Fibroblast of skin of left quadriceps (primary cell): ENCODE measurements at places on chromosomes 7 and 10.

DNA sequence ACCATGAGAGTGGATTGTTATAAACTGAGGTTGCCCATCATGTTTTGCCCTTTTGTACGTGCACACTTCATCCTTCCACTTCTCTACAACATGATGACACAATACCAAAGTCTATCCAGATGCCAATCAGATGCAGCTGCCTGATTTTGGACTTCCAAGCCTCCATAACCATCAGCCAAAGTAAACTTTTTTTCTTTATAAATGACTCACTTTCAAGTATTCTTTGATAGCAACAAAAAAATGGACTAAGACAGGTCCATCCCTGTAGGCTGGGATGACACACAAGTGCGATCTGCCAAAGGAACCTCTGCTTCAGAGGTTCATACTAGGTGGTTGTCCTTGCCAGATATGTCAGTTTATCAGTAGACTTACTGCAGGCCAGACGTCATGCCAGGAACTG, 320.2 kb upstream of the FZD1 start:
- no peak for DNase-seq

DNA sequence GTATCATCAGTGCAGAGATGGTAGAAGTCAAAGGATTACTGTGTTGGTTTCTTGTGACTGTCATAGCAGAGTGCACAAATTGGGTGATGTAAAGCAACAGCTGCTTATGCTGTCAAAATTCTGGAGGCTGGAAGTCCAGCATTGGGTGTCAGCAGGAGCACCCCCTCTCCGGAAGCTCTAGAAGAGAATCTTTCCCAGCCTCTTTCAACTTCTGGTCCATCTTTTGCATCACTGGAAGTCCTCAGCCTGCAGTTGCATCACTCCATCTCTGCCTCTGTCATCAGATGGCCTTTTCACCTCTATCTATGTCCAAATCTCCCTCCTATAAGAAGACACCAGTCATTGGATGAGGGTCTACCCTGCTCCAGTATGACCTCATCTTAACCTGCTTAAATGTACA, 35.8 kb upstream of the GALNTL5 start:
- no peak for DNase-seq

GRCh38 chr10:87664276-87664701, 4.6 kb downstream of the PAPSS2 start:
- no peak for DNase-seq

- no peak for DNase-seq
Observed at GRCh38 chr10:102645388-102645740, 1.1 kb downstream of the TRIM8 start.

- DNase-seq: no peak
Observed at GRCh38 chr10:26386781-26387180, 51.4 kb upstream of the APBB1IP start.

DNA sequence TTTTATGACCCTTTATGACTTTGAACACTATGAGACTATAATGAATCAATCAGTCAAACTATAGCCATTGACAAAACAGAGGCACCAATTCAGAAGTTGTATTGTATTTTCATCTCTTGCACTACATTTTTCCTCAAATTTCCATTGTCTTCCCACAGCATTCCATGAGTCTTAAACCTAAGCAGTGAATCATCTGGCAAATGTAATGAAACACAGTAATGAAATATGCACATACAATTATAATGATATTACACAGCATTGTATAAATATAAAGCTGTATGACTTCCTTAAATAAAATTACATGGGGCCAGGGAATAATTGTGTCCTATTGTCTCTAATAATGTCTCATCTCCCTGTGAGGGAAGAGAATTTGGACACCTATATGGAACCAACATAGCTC, 45.0 kb downstream of the VWDE start:
- DNase-seq: peak; percentile 11

DNA sequence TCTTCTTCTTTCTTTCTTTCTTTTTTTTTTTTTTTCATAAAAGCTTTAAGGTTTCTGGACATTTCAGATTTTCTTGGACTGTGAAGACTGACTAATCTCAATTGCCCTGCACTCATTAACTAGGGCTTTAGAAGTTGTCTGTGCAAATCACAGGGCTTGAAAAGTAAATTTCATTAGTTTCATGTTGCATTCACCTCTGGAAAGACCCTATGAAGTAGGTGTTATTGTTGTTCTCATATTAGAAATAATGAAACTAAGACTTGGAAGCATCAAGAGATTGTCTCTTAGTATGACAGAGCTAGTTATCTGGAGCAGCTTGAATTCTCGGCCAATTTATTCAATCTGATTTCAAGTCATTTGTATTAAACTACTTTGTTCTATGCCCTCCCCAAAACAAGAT, 28.2 kb upstream of the SEMA3D start:
- no peak for DNase-seq

GRCh38 chr7:25456467-25457171, 228.3 kb upstream of the NPVF start:
- no peak for DNase-seq

DNA sequence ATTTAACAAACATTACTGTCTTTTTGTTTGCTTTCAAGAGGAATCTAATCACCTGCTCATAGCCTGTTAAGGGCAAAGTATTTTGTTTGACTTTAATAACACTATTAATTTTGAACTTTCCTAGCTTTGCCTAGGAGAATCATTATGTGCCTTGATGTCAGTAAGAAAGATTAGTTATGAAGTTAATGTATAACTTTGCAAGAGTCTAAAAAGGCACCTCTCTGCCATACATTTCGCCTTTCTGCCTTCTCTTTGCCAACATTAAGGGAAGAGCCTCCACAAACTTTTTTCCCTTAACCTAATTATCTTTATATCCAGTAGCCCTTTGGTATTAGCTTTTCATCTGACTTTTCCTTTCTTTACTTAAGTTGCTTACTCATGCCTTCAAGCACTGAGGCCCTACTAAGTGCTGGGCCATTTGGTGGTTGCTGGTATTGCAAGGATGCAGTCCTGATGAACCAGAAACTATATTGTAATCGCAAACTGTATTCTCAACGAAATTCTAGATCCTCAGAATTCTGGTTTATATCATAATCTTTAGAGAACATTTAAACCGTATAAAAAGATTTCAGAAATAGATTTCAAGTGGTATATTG, 108.5 kb downstream of the SND1 start:
- no peak for DNase-seq

GRCh38 chr10:17958049-17958448, 6.3 kb downstream of the SLC39A12 start:
- no peak for DNase-seq

DNA sequence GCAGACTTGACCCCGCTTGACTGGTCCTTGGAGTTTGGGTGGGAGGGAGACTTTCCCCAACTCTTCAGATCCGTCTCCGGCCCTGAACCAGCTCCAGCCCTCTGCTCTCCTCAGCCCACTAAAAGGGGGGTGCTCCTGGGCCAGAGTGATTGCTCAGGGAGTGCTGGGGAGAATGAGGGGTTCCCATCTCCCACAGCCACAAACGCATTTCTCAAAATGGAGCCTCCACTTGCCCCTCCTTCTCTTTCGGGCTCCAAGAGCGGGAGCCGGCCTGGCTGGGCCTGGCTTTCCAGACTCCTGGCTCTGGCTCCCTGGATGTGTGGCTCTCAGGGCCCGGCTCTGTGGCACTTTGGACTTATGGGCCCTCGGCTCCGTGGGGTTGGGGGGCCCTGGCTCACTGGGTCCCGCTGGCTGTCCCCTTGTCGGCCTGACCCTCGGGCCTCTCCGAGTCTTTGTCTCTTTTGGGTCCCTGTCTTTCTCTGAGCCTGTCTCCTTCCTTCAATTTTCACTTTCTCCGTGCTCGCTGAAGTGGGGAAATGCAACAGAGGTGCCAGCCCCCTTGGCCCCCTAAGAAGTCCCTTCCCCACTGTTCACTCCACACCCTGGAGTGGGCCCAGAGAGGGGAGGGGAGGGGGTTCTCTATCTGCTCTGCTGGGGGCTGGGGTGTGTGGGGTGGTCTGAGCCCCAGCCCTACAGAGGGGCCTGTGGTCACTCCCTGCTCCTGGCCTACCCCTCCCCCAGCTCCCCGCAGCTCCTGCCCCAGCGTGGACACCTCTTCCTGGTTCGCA, 713 bp downstream of the LZTS2 start:
- no peak for DNase-seq

DNA sequence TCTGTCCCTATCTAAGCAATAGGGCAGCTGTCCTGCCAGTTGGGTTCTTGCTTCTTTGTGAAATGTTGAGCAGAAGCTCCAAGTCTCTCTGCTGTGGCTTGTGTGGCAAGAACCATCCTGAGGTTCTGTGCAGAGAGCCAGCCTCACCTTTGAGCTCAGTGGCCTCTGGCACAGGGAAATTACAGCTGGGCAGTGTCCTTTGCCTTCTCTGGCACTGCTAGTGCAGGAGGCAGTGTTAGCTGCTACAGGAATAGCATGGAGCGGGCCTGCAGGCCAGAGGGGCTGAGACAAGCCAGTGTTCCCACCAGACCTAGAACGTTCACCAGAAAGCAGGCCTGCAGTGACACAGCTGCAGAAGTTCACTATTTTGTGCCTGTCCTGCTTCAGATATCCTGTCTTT, 1.8 kb downstream of the PRXL2A start:
- DNase-seq: no peak
